ENCODE measurements at places on chromosomes 2 and 18.

DNA sequence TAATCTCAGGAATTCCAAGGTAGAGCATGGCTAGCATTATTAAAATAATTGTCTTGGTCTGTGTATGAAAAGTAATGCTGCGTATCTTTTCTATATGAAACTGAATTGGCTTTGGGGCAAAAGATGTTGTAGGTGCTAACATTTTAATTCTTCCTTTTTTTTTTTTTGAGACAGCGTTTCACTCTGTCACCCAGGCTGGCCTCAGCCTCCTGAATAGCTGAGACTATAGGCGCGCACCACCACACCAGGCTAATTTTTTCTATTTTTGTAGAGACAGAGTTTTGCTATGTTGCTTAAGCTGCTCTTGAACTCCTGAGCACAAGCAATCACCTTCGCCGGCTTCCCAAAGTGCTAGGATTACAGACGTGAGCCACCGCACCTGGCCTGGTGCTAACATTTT is 172.6 kb upstream of the STON1 start:
- no peak for DNase-seq

DNA sequence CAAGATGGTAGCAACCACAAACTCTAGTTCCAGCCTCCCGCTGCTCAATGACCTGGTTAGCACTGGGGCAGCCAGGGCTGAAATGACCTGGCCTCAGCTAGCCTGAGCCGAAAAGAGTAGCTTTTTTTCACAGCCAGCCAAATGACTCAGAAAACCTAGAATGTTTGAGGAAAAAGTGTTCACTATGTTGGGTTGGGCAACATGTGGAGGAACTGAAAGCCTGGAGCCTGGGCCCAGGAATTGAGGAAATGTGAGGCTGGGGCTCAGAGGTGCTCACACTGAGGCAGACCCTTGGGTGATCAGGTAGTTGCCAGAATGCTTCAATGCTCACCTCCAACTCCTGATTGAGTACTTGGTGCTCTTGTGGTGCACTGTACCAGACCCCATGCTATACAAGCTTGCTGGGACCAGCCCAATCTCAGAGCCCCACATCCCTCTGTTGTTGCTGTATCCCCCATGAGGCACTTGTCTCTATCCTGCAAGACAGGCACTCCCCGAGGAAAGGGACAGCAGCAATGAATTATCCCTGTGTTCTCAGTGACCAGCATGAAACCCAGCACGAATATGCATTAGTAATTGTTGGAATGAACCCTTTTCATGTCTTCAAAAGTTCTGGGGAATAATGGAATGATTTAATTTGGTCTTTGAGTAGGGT is 116.2 kb downstream of the USP34 start:
- no peak for DNase-seq

GRCh38 chr2:60992985-60993392 is 24.5 kb upstream of the PEX13 start:
- DNase-seq = no peak

GRCh38 chr2:210592726-210593125 is 36.3 kb downstream of the CPS1 start:
- DNase-seq = no peak

DNA sequence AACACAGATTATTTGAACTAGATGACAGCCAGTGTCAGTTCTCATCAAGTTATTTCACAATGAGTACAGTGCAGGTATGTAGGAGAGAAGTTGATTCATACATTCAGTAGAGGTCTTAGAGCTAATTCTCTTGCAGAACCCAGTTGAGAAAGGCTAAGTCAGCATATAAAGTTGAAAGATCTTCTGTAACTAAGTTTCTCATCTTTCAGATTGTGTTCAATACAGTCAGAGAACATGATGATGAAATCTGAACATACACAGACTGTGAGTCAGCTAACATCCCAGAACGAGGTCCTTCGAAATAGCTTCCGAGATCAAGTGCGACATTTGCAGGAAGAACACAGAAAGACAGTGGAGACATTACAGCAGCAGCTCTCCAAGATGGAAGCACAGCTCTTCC is 41.9 kb upstream of the LIMS1 start:
- no peak for DNase-seq

GRCh38 chr2:224552771-224553170 is 32.4 kb downstream of the CUL3 start:
- no peak for DNase-seq

DNA sequence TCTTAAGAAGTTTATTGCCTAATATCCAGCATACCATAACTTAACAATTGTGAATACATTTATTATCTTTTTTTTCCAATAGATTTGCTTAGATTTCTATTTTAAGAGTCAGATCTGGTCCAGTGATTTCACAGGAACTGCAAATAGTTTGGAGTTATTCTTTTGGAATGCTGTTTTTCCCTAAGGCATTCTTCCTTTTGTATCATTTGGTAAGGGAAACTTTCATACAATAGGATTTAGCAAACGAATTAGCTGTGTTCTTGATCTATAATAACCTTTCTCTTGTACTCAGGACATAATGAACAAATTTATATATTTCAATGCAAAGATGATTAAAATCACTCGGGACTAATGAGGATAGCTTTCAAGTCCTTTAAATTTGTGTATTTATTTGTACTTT is 201.6 kb downstream of the ERBB4 start:
- DNase-seq = no peak

DNA sequence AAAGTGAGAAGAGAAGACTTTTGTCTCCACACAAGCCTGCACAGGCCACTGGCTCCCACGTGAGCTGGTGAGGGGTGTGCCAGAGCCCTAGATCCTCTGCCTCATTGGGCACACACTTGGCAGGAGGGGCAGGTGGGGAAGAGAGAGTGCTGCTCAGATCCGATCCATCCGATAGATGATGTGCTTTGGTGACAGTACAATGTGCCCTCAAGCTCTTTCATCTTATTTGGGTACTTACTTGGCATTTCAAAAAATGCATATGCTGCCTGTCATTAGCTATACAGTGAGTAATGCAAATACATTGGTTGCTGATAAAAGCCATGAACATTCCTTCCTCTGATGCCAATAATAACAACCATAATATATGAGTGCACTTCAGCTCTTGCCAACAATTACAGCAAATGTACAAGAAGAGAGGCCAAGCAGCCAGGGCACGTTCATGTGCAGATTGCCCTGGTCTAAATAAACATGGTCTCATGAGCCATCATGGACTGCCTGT is 255.3 kb downstream of the VAPA start:
- DNase-seq = no peak

DNA sequence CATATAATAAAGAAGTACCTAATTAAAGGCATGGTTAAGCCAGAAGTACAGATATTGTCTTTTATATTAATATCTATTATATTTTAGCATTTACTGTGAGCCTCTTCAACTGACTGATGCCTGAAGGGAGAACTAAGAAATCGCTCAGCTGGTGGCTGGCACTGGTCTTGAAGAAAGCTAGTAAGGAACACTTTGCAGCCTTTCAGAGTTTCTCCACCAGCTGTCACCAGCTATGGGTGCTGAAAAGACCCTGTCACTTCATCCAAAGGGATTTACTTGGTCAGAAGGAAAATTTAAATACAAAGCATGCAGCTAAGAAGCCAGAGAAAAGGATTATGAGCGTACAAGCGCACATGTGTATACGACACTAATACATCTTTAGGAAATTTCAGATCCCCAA is 525.9 kb downstream of the TMEM182 start:
- no peak for DNase-seq

DNA sequence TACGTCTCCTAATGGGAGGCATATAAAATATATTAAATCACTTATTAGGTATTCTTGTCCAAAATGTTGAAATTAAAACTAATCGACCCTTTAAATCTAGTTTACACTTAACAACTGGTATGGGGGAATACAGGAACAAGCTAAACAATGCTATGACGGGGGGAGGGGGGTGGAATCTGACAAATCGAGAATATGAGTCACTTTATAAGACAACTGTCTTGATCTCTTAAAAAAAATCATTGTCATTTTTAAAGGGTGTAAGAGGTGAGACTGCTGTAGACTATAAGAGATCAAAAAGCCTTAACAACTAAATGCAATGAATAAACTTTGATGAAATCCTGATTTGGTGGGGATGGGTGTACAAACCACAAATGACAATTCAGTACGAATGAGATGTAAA is 6.0 kb downstream of the MAP3K2 start:
- no peak for DNase-seq

GRCh38 chr18:984004-984403 is 79.3 kb downstream of the ADCYAP1 start:
- DNase-seq = no peak

GRCh38 chr2:30177956-30178355 is 31.1 kb downstream of the YPEL5 start:
- DNase-seq = no peak

GRCh38 chr2:230330725-230331124 is 3.7 kb downstream of the SP140L start:
- no peak for DNase-seq

GRCh38 chr2:201218780-201219179 is 35.8 kb downstream of the CASP10 start:
- DNase-seq = no peak

GRCh38 chr2:201157694-201158093 is 25.2 kb upstream of the CASP10 start:
- no peak for DNase-seq

GRCh38 chr2:147917161-147917560 is 72.3 kb downstream of the ACVR2A start:
- no peak for DNase-seq

DNA sequence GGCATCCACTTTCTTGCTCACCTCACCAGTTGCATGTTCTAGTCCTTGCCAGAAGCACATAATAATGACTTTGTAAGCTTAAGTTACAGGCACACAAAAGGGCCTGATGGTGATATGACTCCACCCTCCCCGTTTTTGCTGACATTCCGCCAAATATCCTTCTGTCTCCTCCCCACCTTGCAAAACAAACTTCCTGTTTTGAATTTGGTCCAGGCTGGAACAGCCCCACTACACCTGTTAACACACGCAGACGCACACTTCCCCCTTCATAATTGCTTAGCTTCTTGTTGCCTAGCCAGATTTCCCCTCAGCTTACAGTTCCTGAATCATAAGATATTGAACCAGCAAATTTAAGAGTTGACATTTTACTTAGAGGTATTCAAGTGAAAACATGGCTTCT is at the start of gene MGAT5:
Gene MGAT5, plus strand, starts transcription at position 269 of the 400 bp plus-strand sequence. CDS start 332 bp downstream, outside the sequence.
- no peak for DNase-seq

- no peak for DNase-seq
Measured at GRCh38 chr2:151906633-151906998, 78.4 kb upstream of the ARL5A start.

- DNase-seq = no peak
Measured at GRCh38 chr2:105324732-105325131, 4.8 kb downstream of the TGFBRAP1 start.

DNA sequence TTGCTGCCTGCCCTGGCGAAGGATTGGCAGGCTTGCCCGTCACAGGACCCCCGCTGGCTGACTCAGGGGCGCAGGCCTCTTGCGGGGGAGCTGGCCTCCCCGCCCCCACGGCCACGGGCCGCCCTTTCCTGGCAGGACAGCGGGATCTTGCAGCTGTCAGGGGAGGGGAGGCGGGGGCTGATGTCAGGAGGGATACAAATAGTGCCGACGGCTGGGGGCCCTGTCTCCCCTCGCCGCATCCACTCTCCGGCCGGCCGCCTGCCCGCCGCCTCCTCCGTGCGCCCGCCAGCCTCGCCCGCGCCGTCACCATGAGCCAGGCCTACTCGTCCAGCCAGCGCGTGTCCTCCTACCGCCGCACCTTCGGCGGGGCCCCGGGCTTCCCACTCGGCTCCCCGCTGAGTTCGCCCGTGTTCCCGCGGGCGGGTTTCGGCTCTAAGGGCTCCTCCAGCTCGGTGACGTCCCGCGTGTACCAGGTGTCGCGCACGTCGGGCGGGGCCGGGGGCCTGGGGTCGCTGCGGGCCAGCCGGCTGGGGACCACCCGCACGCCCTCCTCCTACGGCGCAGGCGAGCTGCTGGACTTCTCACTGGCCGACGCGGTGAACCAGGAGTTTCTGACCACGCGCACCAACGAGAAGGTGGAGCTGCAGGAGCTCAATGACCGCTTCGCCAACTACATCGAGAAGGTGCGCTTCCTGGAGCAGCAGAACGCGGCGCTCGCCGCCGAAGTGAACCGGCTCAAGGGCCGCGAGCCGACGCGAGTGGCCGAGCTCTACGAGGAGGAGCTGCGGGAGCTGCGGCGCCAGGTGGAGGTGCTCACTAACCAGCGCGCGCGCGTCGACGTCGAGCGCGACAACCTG is at the start of gene DES:
Gene DES, plus strand, starts transcription at position 223 of the 857 bp plus-strand sequence. Its CDS starts 86 bp downstream, at position 309.
- DNase-seq = no peak

DNA sequence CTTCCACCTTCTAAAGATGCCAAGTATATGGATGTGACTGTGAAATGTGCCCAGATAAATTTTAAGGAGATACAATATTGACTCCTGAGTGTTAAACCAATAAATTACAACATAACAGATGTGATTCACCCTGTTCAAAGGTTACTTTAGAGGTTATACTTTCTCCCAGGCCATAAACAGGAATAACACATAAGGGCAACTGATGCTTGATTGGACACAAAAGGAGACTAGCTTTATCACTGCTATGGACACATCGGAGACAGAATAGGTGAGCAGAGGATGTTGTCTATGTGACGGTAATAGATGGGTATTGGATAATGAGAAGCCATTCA is 31.9 kb upstream of the SLC25A52 start:
- no peak for DNase-seq

DNA sequence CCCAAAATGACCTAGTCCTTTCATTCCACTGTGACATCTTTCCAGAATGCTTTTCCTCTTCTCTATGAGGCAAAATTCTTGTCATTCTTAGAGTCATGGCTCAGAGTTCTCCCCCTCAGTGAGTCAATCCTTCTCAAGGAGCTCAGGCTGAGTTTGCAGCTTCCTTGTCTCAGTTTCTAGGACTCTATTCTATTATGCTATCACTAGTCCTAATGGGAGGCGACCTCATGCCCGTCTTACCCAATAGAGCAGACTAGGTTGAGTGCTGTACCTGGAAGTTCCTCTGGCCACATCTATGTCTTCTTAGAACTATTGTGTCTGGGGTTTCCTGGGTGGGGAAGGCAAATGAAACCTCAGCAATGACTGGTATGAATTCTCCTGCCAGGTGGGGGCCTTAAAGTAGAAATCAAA is 51.5 kb downstream of the HAUS1 start:
- DNase-seq = peak; percentile 86

DNA sequence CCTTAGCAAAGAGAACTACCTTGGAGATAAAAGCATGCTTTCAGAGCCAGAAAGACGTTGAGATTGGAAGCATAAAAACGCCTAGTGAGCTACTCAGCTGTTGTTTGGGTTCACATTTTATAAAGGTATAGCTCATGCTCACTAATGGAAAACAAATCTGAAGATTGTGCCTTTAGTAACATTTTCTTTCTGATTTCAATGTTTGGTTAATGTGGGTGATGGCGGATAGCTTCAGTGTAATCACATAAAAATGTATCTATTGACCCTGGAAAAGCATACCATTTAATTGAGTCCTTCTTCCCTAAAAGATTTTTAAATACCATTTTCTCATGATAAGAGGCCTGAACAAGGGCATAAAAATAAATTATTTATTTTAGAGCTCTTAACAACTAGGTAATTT is 73.4 kb downstream of the DTNA start:
- DNase-seq = no peak

- no peak for DNase-seq
Measured at GRCh38 chr18:79776674-79777073, 21.1 kb upstream of the KCNG2 start.

- no peak for DNase-seq
Measured at GRCh38 chr18:10377956-10378355, 76.5 kb upstream of the APCDD1 start.

All from DND-41 (cell line).